ENCODE measurements at places on chromosomes 4 and X. TPM values are rescaled to one million over a fixed set of nuclear protein-coding genes. Genes with fewer than 3 reads are reported as not detected.

GRCh38 chr4:76539979-76540378 lies 105.0 kb downstream of the SHROOM3 start:
- no peak for DNase-seq

Gene UCP1
- total RNA-seq, result not detected

Gene MAML3
- total RNA-seq, result 11.0 TPM

GRCh38 chr4:88857588-88857987 lies 160.0 kb upstream of the NAP1L5 start:
- no peak for DNase-seq

Gene KCNIP4
- not detected for total RNA-seq

GRCh38 chr4:147840838-147841738 lies 109.2 kb downstream of the ARHGAP10 start:
- no peak for DNase-seq

Gene ELK1
- 24.1 TPM for total RNA-seq

Gene TCEANC
- total RNA-seq, result 10.9 TPM

Gene GPC3
- total RNA-seq, result 84.2 TPM

- DNase-seq, result no peak
Observed at GRCh38 chr4:133800966-133801365, 400.6 kb downstream of the PABPC4L start.

DNA sequence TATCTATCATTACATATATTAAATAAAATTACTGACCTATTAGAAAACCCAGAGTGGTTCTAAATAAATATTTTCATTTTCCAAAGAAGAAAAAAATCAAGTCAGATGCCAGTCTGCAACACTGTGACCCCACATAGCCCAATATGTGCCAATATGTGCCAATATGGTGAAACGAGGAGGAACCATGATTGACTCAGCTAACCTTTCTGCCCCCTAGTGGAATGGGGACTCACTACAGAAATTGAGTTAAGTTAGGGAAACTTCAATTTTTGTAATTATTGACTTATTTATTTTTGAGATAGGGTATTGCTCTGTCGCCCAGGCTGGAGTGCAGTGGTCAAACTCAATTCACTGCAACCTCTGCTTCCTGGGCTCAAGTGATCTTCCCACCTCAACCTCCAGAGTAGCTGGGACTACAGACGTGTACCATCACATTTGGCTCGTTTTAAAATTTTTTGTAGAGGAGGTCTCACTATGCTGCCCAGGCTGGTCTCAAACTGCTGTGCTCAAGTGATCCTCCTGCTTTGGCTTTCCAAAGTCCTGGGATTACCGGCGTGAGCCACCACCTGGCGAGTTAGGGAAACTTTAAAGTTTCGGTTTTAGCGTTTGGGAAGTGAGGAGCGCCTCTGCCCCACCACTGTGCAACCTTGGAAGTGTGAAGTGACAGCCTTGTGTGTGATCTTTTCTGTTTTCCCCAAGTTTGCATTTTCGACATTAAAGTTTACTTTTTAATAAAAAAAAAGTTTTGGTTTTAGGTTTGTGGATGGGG lies 116.8 kb upstream of the SHISA3 start:
- DNase-seq, result no peak

DNA sequence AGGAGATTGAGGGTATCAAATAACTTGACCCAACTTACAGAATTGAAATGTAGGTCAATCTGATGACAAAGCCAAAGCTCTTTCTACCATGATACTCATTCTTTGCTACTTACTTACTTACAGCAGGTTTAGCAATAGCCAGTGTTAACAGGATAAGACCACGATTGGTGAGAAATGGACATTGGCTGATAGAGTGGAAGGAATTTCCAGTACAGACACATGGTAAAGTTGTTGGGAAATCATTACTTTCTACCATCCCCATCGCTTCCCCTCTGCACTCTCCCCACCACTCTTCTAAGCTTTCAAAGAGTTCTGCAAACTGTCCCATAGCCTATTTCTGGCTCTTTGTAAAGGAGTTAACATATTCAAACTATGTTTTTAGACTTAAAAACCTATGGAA lies 119.7 kb downstream of the CHRNA9 start:
- DNase-seq, result no peak

GRCh38 chrX:861921-862320 lies 231.3 kb downstream of the SHOX start:
- DNase-seq, result no peak

DNA sequence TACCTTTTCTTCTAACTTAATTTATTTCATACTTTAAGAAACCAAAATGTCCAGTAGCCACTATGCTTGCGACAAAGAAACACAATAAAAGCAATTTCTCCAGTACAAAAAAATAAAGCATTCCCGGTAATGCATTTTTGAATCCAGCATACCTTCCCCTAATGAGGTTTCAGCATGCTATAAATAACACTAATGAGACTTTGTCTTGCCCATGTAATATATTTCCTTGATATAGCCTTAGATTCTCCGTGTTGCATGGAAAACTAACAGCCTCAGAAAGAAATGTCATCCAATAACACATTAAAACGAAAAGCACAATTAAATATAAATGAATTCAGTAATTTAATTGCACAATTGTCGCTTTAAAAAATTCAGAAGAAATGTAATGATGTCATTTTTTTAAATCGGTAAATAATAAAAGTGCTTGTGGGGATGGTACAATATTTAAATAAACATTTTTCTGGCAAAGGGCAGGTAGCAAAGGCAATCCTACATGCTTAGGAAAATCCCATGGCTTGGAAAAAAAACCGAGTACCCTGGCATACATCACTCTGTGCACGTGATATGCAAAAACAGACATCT lies 225.2 kb upstream of the PPARGC1A start:
- no peak for DNase-seq

GRCh38 chr4:86556791-86557415 lies 37.2 kb upstream of the PTPN13 start:
- DNase-seq, result no peak

Gene MAGEB2
- not detected for total RNA-seq

DNA sequence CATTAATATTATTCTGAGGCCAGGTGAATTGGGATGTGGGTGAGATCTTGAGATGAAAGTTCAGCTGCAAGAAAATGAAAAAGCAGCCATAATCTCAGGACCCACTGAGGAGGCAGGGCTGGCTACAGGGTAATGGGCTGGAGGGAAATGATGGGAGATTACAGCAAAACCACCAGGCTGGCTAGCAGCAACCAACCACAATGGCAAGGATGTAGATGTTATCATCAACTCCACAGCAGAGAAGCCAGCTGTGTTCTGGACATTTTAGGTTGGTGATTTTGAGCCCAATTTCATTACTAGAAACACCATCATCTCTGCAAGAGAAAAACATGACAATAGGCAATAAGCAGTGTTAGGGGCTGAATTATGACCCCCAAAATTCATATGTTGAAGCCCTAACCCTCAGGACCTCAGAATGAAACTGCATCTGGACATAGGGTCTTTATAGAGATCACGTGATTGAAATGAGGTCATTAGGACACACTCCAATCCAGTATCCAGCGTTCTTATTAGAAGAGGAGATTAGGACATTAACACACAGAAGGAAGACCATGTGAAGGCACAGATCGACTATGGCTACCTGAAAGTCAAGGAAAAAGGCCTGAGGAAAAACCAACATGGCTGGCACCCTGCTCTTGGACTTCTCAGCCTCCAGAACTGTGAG lies 139.8 kb upstream of the KIT start:
- DNase-seq, result no peak

Measured in sciatic nerve (tissue), 2 donors.